ENCODE measurements at places on chromosomes 12 and 14.
A peak's percentile ranks its signal among the peaks of the same experiment; 100 is the strongest.

GRCh38 chr12:42473130-42473529 is 116.4 kb downstream of the PRICKLE1 start:
- no peak for DNase-seq

DNA sequence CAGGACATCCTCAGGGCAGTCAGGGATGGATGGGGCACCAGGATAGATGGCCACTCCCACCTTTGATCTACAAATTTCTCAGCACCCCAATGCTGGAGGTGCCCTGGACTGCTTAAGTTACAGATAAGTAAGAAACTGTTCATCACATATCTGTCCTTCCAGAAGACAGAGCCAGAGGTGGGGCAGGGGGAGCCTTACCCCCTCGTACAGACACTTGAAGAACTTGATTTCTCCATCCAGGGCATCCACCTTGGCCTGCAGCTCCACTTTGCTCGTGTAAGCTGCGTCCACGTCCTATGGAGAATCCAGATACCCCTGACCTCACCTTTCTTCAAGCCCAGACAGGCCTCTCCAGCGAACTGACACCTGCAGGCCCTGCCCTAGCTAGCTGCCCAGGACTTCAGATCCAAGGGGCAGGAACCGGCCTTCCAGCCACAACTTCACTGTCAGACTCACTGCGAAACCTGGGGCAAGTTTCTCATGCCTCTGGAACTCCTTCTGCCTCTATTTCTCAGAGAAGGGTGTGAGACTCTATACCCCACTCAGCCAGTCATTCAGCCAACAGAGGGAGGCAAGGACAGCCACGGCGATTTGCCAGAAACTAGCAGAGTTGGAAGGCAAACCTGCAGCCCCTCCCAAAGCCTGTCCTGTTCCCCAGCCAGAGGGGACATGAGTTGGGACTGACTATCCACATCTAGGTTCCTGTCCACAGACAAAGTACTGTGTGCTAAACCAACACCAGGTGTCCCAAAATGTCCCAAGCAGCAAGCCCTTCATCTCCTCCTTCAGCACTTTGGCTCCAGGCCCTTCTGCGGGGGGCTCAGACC is 3.8 kb downstream of the KRT73 start:
- DNase-seq: no peak

DNA sequence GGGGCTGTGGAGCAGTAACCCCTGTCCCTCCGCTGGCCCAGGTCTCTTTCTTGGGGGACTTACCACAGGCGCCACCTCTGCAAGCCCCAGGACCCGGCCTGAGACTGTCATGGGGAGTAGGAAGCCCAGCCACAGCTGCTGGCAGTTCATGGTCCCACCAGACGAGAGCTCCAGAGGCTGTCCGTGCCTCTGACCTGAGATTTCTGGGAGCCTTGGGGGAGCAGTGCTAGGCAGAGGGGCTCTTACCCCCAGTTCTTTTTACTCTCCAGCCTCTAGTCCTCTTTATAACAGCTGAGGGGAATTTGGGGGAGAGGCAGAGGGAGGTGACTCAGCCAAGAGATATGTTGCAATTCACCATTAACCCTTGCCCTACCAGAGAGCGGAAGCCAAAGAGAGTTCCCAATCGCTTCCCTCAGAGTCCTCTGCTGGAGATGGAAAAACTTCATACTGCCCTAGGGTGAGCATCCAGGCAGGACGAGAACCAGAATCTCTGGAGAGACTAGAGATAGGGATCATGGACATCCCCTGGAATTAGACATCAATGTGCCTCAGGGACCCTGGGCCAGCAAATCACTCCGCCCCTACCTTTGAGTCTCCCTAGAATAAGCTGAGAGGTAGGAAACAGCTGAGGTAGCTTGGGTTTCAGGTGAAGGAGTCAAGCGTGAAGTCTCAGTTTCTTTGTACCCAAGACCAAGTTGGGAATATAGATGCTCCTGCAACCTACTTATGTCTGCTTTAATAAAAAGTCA is at the start of gene MMP19:
TSS of gene MMP19 (minus strand) at position 256 of the 749 bp plus-strand sequence. CDS start at position 150, 106 bp downstream.
- no peak for DNase-seq

GRCh38 chr12:16606201-16606849 is 363 bp upstream of the LMO3 start:
- no peak for DNase-seq

GRCh38 chr12:83818881-83819280 is 1093.7 kb downstream of the SLC6A15 start:
- DNase-seq: no peak

DNA sequence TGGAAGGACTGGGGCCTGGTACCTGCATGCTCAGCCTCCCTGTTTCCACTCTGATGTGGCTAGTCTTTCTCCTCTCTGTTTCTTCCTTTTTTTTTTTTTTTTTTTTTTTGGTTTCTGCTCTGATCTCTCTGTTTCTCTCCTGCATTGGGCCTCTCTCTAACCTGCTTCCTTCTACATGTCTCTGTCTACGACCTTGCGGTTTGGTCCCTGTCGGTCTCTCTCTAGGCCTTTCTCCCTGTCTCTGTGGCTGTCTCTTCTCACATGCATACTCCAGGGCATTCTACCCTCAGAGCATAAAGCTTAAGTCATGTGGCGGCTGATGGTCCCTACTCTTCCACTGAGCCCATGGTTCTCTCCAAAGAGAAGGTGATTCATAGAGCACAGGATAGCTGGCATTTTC is 1096.6 kb downstream of the BCL11B start:
- no peak for DNase-seq

DNA sequence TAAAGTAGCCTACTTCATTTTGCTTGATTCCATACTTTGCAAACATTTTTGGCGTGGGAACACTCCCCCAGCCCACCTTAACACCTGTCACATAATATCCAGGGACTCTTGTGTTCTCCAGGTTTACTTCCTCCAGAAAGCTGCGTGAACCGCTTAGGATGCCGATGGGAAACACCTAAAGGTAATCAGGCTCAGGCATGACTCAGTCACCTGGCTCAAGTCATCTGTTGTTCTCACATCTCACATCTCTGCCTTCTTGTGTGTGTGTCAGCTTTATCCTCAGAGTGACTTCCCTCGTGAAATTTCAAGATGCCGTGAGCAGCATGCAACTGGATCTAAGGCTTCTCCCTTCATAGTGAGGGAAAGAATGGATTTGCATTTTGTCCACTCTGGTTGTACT is 48.1 kb upstream of the DUSP6 start:
- no peak for DNase-seq

- no peak for DNase-seq
Measured at GRCh38 chr14:86035882-86036281, 505.9 kb downstream of the FLRT2 start.

DNA sequence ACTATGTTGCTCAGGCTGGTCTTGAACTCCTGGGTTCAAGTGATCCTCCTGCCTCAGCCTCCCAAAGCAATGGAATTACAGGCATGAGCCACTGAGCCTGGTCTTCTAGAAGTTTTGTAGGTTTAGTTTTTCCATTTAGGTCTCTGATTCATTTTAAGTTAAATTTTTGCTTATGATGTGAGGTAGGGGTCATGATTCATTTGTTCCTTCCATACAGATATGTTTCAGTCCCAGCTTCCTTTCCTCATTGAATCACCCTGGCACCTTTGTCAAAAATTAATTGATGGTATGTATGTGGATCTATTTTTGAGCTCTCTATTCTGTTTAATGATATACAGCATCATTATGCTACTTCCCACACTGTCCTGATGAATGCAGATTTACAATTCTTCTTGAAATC is 25.6 kb upstream of the CABP1 start:
- DNase-seq: no peak

GRCh38 chr14:42944284-42944683 is 1337.6 kb downstream of the LRFN5 start:
- DNase-seq: no peak

- no peak for DNase-seq
Measured at GRCh38 chr12:122366685-122367475, 55.6 kb downstream of the CLIP1 start.

DNA sequence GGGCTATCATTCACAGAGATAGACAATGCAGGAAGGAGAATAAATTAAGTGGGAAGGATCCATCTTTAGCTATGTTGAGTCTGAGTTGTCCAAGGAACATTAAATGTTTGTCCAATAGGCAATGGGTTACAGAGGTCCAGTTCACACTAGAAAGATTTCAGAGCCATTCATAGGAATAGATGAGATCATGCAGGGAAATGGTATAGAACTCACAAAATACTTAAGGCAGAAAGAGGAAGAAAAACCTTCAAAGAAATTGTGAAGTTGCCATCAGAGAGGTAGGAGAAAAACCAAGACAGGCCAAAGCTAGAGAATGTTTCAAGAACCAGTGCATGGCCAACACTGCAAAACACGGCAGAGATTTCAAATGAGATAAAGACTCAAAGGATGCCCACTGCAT is 94.1 kb downstream of the PHLDA1 start:
- DNase-seq: no peak

GRCh38 chr14:74853581-74853980 is 22.4 kb downstream of the PROX2 start:
- DNase-seq: no peak

DNA sequence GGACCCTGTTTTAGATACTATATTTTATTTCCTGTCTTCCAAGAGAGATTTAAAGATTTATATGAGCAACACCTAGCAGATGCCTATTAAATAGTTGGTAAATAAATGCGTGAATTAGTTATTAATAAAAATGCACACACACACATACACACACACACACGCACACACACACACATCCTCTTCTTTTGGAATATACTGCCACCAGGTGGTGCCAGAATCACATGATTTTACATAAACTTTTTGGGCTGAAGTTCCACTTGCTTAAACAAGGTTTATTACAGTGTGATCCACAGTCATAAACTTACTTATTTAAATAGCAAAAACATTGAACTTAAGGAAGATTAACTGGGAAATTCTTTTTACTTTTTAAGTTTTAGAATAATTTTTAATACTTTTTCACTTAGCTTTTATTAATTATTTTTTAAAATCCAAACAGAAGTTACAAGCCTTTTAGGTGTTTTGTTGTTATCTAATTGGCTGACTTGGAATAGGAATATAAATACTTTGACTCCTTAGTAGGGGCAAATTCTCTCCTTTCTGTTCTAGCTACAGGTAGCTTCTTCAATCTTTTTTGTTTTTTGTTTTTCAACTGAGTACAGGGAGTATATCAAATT is 17.5 kb downstream of the RAD51B start:
- DNase-seq: peak; percentile 17

DNA sequence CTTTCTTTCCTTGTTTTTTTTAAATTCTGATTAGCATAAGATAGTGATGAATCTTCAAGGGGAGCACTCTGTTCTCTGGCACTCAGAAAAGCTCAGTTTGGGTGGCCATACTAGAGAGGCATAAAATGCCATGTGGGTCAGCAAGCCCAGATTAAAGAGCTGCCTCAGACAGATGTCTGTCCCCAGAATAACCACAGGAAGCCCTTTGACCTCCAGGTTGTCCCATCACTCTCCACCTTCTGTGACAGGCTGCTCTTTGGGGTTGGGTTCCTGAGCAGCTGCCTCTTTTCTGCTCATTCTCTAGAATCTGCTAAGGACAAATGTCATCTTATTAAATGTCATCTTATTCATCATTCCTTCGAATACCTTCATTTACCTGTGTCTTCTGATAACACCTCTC is 96.0 kb upstream of the PDZRN4 start:
- DNase-seq: no peak

- no peak for DNase-seq
Measured at GRCh38 chr12:40142001-40142744, 36.3 kb upstream of the SLC2A13 start.

DNA sequence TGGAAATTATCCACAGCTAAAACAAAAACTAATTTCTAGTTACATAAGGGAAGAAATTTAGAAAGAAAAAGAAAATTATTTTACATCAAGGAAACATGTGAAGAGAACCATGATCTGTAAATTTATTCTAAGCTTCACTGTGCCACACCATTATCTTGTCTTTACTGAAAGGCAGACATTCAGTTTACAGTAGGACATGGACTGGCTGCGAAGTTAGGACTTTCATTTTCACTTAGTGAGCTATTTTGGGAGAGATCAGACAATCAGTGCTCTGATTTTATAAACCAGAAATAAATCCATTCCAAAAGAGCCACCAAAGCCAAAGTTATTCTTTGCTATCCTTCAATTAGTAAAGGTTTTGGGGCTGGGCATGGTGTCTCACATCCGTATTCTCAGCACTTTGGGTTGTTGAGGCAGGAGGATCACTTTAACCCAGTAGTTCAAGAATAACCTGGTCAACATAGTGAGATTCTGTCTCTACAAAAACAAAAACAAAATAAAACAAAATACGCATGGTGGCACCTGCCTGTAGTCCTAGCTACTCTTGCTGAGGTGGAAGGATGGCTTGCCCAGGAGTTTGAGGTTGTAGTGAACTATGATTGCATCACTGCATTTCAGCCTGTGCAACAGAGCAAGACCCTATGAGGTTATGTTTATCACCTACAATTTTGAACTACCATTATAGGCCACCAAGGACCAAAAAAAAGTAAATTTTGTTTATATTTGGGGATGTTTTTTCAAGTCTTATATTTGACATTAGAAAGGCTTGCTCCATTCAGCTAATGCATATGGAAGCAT is 1084.8 kb upstream of the ATXN7L3B start:
- DNase-seq: no peak

GRCh38 chr14:67698179-67698578 is 2.6 kb upstream of the RDH11 start:
- no peak for DNase-seq

DNA sequence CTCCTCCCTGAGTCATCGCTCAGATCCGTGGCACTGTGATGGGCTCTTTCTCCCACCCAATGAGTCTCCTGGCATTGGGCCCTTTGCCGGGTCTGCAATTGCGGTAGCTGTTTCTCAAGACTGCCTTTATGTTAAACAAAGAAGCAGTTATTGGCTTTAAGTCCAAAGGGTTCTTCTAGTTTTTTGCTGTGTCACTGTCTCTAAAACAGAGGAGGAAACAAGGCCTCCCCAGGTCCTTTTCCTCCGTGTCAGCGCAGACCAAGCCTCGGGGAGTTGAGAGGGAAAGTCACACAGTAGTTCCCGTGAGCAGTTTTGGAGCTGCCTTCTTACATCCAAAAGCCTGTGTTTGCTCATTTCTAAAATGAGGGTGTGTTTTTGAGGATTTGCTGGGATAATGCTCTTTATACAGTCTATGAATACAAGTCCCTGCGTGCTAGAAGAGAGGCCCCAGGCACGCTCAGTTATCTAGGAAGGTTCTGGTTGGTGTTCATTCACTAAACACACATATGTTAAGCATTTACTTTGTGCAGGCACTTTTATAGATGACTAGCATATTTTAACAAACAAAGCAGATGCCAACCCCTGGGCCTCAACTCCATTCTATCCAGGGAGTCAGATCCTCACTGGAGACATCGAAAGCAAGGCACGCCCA is 126.0 kb upstream of the PZP start:
- no peak for DNase-seq

GRCh38 chr14:63933711-63934110 is 80.9 kb downstream of the SYNE2 start:
- DNase-seq: no peak

DNA sequence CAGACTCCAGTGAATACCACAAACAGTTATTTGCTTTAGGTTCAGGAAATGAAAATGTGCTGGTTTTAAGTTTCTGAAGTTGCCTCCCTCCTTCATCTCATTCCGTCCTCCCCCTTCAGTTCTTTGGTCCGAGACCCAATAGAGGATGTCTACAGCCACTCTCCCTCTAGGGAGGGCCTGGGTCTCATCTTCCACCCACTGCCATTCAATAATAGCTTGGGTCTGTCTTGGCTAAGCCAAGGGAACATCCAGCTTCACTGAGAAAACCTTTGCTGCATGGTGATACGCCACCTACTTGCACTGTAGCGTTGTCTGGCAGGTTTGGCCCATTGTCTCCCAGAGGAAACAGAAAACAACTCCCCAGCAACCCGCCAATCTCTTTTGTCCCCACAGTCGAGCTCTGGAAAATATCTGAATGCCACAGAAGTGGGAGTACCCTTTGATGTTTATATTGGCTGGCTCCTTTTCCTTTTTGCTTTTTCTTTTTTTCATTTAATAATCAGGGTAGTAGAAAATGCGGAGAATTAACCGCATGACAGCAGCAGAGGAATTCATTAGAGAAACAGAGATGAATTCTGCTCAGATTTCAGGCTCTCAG is 380.1 kb downstream of the RAD51B start:
- no peak for DNase-seq
